ENCODE measurements at places on chromosomes 5 and 9.

- no peak for ATAC-seq
Observed at GRCh38 chr5:181124526-181124925, 6.4 kb downstream of the OR2V1 start.

DNA sequence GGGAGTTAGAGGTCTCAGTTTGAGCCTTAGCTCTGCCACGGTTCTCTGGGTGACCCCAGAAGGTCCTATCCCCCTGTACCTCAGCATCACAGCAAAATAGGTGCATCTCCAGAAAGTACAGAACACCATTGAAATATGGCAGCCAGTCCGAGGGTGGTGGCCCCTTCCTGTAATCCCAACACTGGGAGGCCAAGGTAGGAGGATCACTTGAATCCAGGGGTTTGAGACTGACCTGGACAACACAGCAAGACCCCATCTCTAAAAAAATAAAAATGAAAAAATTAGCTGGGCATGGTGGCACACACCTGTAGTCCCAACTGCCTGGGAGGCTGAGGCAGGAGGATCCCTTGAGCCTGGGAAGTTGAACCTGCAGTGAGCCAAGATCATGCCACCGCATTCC lies 7.0 kb upstream of the CRB2 start:
- ATAC-seq, result no peak

GRCh38 chr9:89137542-89138462 lies 40.8 kb downstream of the SHC3 start:
- ATAC-seq, result peak; percentile 93

DNA sequence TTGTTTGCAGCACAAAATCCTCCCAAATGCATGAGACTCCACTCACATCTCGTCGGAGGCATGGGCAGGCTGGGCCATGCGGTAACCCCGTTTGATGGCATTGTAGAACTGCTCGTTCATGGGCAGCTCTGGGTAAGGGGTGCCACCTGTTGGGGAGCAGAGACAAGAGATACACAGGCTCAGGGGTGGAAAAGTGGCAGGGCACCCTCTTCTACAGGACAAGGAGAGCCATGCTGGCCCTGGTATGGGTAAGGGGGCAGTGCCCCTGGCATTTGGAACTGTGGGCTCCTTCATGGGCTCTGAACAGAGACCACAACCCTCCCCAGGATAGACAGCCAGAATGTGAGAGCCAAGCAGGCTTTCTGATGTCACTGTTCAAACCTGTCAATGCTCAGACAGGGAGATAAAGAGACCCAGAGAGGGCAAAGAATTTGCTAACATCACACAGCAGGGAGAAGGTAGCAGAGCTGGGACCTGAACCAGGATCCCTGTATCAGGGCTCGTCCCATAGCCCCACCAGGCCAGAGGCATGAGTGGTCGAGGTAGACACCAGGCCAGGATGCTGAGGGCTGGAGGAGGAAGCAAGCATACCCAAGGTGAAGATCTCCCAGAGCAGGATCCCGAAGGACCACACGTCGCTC lies 33.2 kb upstream of the CSF1R start:
- ATAC-seq, result no peak

GRCh38 chr5:61918611-61919010 lies 387.4 kb upstream of the KIF2A start:
- no peak for ATAC-seq

- no peak for ATAC-seq
Observed at GRCh38 chr9:2809692-2810419, 34.0 kb downstream of the PUM3 start.

DNA sequence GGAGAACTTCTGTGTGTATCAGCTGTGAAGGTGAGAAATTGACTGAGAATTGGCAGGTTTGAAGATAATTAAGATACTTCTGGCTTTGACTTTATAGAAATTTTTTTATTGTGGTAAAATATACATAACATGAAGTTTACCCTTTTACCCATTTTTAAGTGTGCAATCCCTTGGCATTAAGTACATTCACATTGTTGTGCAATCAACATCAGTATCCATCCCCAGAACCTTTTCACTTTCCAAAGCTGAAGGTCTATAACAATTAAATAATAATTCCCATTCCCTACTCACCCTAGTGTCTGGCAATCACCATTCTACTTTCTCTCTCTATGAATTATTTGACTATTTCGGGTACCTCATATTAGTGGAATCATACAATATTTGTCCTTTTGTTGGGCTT lies 69.9 kb downstream of the ACTBL2 start:
- ATAC-seq, result no peak

- ATAC-seq, result no peak
Observed at GRCh38 chr9:136764301-136764891, at the start of gene LCN15. LCN15 (minus strand) TSS chr9:136764518; CDS start chr9:136764488, 30 bp downstream.

GRCh38 chr9:99907208-99907532 lies 716 bp downstream of the STX17 start:
- ATAC-seq, result no peak

DNA sequence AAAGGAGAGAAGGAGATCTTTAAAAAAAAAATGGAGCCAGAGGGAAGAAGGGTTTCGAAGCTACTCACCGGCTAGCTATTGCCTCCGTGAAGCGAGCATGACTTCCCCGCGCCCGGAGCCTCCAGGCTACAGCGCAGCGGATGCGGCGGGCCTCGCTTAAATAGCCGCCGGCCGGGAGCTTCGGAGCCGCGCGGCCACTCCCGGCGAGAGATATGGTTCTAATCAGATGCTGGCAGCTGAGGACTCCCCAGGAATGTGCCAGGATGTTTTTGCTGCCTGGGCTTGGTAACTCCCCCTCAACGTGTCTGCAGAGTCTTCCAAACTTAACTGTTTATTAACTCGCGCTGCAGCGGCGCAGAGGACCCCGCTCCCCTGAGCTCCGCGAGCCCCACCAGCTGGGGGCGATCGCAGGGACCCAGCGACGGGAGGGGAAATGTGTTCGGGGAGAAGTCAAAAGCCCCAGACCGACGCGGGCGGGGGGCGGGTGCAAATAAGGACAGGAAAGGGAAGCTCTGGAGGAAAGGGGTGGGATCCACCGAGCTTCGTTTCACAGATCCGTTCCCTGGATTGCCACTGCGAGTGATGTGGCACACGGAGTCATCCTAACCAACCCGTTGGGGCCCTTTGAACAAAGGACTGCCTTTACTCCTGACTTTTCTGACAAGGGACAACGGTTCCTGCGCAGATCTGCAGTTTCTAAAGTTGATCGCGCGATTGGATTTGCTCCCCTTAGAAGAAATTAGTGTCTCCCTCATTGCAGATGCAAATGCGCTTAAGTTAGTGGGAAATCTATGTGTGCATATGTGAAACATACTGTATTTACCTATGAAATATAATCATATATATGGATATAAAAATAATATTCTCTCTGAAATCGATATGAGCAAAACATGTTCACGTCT lies at the start of gene DAB2:
DAB2 (minus strand) TSS at position 245 of the 902 bp plus-strand sequence. CDS start 30,660 bp downstream, outside the sequence.
- peak; percentile 70 for ATAC-seq

- peak; percentile 26 for ATAC-seq
Observed at GRCh38 chr9:95080961-95081647, 236.4 kb downstream of the FANCC start.

Data from esophagus mucosa (tissue), 1 donor.